ENCODE measurements at places on chromosomes 2 and 18. TPM values are rescaled to one million over a fixed set of nuclear protein-coding genes. Genes with fewer than 3 reads are reported as not detected.

GRCh38 chr2:60533101-60534051 is 20.1 kb downstream of the BCL11A start:
- H3K4me1 ChIP-seq, result no peaks in the 10 kb centered on the region
- no peaks in the 10 kb centered on the region for H3K36me3 ChIP-seq
- H3K4me3 ChIP-seq, result no peak overlapping the region
- no peak for DNase-seq
- peaks cover 86% of the 10 kb centered on the region for H3K27me3 ChIP-seq

- no peak overlapping the region for H3K27ac ChIP-seq
- no peaks in the 10 kb centered on the region for H3K36me3 ChIP-seq
- DNase-seq, result no peak
Observed at GRCh38 chr2:132790207-132790785, 120.3 kb upstream of the LYPD1 start.

- no peak overlapping the region for H3K4me3 ChIP-seq
- H3K36me3 ChIP-seq, result no peaks in the 10 kb centered on the region
- no peak for DNase-seq
- no peaks in the 10 kb centered on the region for H3K4me1 ChIP-seq
- no peak overlapping the region for H3K27ac ChIP-seq
Observed at GRCh38 chr2:162252153-162252552, 8.9 kb upstream of the FAP start.

- no peaks in the 10 kb centered on the region for H3K27me3 ChIP-seq
- no peaks in the 10 kb centered on the region for H3K36me3 ChIP-seq
- DNase-seq, result no peak
- H3K4me1 ChIP-seq, result no peaks in the 10 kb centered on the region
Observed at GRCh38 chr2:158095269-158095668, 6.4 kb upstream of the UPP2 start.

GRCh38 chr2:95007031-95007609 is 18.4 kb upstream of the MAL start:
- DNase-seq, result no peak
- H3K27me3 ChIP-seq, result no peaks in the 10 kb centered on the region
- no peak overlapping the region for H3K27ac ChIP-seq
- no peak overlapping the region for H3K4me3 ChIP-seq
- H3K36me3 ChIP-seq, result no peaks in the 10 kb centered on the region

DNA sequence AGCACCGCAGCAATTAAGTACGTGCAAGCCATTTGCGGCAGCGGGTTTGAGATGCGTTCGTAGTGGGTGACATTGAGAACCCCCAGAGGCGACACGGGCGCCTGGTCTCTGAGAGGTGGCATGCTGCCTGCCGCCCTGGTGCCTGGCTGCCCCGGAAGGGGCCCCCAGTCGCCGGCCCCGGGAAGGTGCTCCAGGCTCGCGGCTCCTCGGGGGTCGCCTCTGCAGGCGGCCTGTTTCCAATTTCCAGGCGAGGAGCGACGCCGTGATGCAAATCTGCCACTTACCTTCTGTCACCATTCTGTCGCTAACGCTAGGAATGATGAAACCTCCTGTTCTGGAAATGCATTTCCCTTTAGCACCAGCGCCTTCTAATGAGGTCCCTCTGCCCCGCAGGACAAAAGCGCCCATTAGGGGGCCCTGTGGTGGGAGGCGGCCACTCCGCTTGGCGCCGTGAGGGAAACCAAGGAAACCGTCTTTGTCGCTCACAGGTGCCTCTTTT is 13.0 kb downstream of the KIF5C start:
- DNase-seq, result no peak
- no peak overlapping the region for H3K27ac ChIP-seq
- H3K4me1 ChIP-seq, result no peaks in the 10 kb centered on the region
- no peaks in the 10 kb centered on the region for H3K36me3 ChIP-seq
- no peaks in the 10 kb centered on the region for H3K27me3 ChIP-seq
- H3K4me3 ChIP-seq, result no peak overlapping the region

- DNase-seq, result no peak
- no peaks in the 10 kb centered on the region for H3K4me1 ChIP-seq
- H3K27me3 ChIP-seq, result no peaks in the 10 kb centered on the region
- no peaks in the 10 kb centered on the region for H3K36me3 ChIP-seq
- no peak overlapping the region for H3K27ac ChIP-seq
- no peak overlapping the region for H3K4me3 ChIP-seq
Observed at GRCh38 chr2:222364285-222364895, 60.0 kb upstream of the SGPP2 start.

DNA sequence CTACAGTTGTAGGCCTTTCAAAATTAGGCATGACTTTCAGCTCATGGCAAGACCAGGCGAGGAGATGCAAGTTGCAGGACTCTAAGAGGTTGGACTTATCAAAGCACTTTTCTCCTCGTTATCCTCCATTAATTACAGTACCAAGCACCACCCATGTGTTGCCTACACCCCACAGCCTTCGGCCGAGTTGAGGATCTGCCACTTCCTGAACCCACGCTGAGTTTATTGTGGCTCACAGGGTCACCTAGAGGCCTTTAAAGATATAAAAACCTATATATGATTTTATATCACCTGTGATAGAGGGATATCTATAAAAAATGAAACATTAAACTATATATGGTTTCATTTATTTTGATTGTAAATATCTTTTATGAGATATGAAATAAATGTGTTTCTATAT is 2.6 kb downstream of the UGT1A10 start:
- no peak overlapping the region for H3K4me3 ChIP-seq
- peaks cover 2% of the 10 kb centered on the region for H3K4me1 ChIP-seq
- no peak overlapping the region for H3K27ac ChIP-seq
- H3K36me3 ChIP-seq, result no peaks in the 10 kb centered on the region
- H3K27me3 ChIP-seq, result no peaks in the 10 kb centered on the region
- DNase-seq, result no peak

DNA sequence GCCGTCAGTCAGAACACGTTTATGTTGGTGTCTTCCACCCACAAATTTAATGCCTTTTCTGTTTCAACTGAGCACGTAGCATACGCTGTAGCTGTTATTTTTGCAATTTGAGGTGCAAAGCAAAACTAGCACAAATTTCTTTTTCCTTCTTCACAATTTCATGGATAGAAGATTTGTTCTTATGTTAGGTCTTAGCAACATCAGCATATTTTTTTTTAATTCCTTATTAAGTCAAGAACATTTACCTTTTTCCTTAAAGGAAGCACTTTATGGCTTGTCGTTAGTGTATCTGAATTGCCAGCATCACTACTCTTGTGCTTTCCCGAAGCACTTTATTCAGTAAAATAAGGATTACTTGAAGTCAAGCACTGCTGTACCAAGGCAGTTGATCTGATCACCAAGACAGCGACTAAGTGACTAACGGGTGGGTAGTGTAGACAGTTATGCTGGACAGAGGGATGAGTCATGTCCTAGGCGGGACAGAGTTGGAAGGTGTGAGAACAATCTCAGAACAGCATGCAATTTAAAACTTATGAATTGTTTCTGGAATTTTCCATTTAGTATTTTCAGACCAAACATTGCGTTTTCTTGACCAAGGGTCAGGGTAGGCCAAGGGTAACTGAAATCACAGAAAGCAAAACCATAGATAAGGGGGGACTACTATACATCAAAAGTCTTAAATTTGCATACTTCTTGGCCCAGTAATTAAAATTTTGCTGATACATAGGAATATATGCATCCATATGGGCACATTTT is 13.3 kb downstream of the BABAM2 start:
- DNase-seq, result peak; percentile 51
- H3K4me3 ChIP-seq, result no peak overlapping the region
- H3K27me3 ChIP-seq, result no peaks in the 10 kb centered on the region
- no peaks in the 10 kb centered on the region for H3K36me3 ChIP-seq
- 0 out of 2 replicates have a peak, but pooled peaks cover 4% of the 10 kb centered on the region for H3K4me1 ChIP-seq

The TRIM43 gene
- total RNA-seq, result not detected

The UCN gene
- 8.0 TPM for total RNA-seq

The SLC4A5 gene
- total RNA-seq, result 0.91 TPM

The RNF152 gene
- total RNA-seq, result 0.47 TPM

The CCDC68 gene
- 6.6 TPM for total RNA-seq

All from HCT116 (cell line).